ENCODE measurements at places on chromosomes 6 and 20. TPM values are rescaled to one million over a fixed set of nuclear protein-coding genes. Genes with fewer than 3 reads are reported as not detected.

DNA sequence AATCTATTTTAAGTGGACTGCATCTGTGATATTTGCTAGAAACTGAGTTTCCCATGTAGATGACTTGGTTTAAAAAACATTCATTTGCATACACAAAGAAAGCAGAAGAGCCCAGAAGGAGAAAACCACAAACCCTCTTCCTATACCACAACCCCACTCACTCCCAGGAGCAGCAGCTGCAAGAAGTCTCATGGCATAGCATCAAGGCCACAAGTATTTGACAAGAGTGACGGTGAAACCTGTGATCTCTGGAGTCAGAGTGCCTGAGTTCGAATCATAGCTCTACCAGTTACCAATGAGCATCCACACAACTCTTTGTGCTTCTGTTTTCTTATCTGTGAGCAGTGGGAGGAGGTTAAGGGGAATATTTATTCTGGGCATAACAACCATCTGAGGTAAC, 44.7 kb upstream of the SIRPG start:
- no peaks in the 10 kb centered on the region for H3K36me3 ChIP-seq
- no peak overlapping the region for H3K27ac ChIP-seq
- H3K27me3 ChIP-seq = no peaks in the 10 kb centered on the region
- no peaks in the 10 kb centered on the region for H3K4me1 ChIP-seq

GRCh38 chr6:134235937-134236751, 81.8 kb downstream of the SGK1 start:
- no peaks in the 10 kb centered on the region for H3K4me1 ChIP-seq
- H3K36me3 ChIP-seq = no peaks in the 10 kb centered on the region
- no peak for DNase-seq
- H3K27ac ChIP-seq = no peak overlapping the region

GRCh38 chr20:1802385-1803060, 92.7 kb upstream of the SIRPA start:
- H3K27me3 ChIP-seq = peaks cover 4% of the 10 kb centered on the region
- no peaks in the 10 kb centered on the region for H3K36me3 ChIP-seq
- peak overlapping the region; percentile 44 for H3K4me3 ChIP-seq
- peak overlapping the region; percentile 58 for H3K27ac ChIP-seq

GRCh38 chr6:53483423-53484353, 61.2 kb downstream of the GCLC start:
- no peaks in the 10 kb centered on the region for H3K27me3 ChIP-seq
- peak overlapping the region; percentile 34 for H3K27ac ChIP-seq
- H3K4me1 ChIP-seq = peaks cover 3% of the 10 kb centered on the region
- DNase-seq = no peak

GRCh38 chr6:133591275-133591674, 297.6 kb upstream of the TCF21 start:
- no peaks in the 10 kb centered on the region for H3K4me1 ChIP-seq
- no peaks in the 10 kb centered on the region for H3K36me3 ChIP-seq
- no peaks in the 10 kb centered on the region for H3K27me3 ChIP-seq
- no peak overlapping the region for H3K4me3 ChIP-seq
- no peak for DNase-seq

- no peaks in the 10 kb centered on the region for H3K4me1 ChIP-seq
- no peak overlapping the region for H3K27ac ChIP-seq
- no peaks in the 10 kb centered on the region for H3K27me3 ChIP-seq
- H3K36me3 ChIP-seq = no peaks in the 10 kb centered on the region
- peak; percentile 19 for DNase-seq
- H3K4me3 ChIP-seq = no peak overlapping the region
These were observed 22.2 kb downstream of the HIVEP1 start for GRCh38 chr6:12034349-12034748.

DNA sequence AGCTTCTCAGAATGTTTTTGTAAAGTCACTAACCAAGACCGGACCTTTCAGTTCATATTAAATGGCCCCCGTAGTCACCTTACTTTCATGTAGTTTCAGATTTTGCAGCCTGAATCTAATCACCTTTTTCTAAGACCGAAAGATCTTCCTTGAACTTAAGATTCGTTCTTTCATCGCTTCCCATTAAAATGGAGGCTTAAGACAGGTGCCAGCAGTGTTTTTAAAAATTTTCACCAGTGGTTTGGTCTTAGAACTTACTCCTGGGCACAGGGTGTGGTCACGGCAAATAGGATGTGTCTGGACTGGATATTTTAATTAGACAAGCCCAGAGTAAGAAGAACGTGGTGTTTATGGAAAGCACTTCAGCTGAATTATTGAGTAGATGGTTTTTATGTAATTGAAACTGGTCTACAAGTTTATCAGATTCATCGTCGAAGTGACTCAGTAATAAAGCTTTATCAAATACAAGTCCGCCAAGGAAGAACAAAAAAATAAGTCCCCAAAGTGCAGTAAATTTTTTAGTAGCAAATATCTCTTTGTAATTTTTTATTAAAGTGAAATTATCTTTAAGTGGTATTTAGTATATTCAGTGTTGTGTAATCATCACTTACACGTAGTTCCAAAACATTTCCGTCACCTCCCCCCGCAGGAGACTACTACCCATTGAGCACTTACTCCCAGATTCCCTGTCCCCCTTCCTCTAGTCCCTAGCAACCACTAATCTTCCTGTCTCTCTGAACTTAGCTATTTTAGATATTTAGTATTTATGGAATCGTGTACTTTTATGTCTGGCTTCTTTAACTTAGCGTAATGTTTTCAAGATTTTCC, 868 bp downstream of the SRSF3 start:
- peaks cover 23% of the 10 kb centered on the region for H3K36me3 ChIP-seq
- no peaks in the 10 kb centered on the region for H3K27me3 ChIP-seq
- peak overlapping the region; percentile 98 for H3K27ac ChIP-seq
- H3K4me1 ChIP-seq = peaks cover 35% of the 10 kb centered on the region

- H3K4me1 ChIP-seq = peaks cover 15% of the 10 kb centered on the region
- peaks cover 15% of the 10 kb centered on the region for H3K27me3 ChIP-seq
- DNase-seq = peak; percentile 43
- no peaks in the 10 kb centered on the region for H3K36me3 ChIP-seq
- peak overlapping the region; percentile 81 for H3K27ac ChIP-seq
These were observed 650 bp downstream of the DCBLD1 start for GRCh38 chr6:117483004-117483644.

- no peaks in the 10 kb centered on the region for H3K27me3 ChIP-seq
- H3K4me3 ChIP-seq = no peak overlapping the region
- no peak for DNase-seq
- no peak overlapping the region for H3K27ac ChIP-seq
- no peaks in the 10 kb centered on the region for H3K36me3 ChIP-seq
These were observed 99.7 kb upstream of the SNX9 start for GRCh38 chr6:157723376-157723775.

DNA sequence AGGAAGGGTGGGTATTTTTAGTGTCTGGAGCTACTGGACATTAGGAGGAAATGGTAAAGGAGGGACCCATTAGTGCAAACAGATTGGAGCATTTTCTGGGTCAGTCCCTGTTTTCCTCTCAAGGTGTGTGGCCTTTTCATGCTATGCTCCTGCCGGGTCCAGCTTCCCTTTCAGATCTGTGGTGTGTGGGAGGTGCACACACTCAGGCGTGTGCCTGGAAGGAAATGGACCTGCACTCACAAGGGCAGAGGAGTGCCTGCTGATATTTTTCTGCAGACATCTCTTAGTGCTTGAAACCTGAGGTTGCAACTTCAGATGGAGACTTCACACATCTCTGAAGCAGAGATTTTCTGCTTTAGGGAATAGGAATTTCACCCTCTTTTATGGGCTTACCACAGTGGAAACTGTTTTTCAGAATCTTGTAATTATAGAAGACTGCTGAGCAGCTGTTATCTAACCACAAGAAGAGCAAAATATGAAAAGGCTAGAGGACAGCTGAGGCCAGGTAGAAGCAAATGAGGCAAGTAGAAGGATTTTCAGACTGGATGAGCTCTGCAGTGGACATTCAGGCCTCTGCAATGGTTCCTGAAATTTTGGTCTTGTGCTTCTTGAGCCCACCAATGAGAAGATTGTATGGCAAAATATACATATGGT, 764.3 kb downstream of the QKI start:
- H3K4me1 ChIP-seq = no peaks in the 10 kb centered on the region
- no peak for DNase-seq
- no peaks in the 10 kb centered on the region for H3K36me3 ChIP-seq
- H3K27ac ChIP-seq = no peak overlapping the region
- H3K4me3 ChIP-seq = no peak overlapping the region
- no peaks in the 10 kb centered on the region for H3K27me3 ChIP-seq

DNA sequence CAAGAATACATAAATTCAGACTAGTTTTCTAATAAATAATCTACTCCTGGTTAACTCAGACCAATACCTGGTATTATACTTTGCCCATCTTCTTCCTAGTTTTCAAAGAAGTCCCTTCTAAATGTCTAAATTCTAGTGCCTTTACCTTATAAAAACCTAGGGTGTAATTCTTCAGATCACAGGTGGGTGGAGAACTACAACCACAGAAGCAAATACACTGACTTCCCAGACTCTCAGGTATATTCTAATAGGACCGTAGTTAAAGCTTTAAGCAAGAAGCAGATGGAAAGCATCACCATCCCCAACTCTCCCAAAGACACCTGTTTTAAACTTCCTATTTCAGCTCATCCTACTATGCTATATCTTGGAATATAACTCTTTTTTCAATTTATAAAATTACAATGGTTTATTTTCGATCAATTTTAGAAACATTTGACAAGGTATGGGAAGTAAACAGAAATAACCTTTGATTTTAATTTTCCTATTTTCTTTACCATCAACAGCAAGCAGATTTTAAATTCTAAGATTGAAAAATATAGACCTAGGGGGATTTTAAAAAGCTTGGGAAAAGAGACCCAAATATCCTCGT, 15.8 kb downstream of the MAN1A1 start:
- no peak overlapping the region for H3K4me3 ChIP-seq
- DNase-seq = peak; percentile 87
- H3K27me3 ChIP-seq = no peaks in the 10 kb centered on the region
- H3K36me3 ChIP-seq = no peaks in the 10 kb centered on the region

DNA sequence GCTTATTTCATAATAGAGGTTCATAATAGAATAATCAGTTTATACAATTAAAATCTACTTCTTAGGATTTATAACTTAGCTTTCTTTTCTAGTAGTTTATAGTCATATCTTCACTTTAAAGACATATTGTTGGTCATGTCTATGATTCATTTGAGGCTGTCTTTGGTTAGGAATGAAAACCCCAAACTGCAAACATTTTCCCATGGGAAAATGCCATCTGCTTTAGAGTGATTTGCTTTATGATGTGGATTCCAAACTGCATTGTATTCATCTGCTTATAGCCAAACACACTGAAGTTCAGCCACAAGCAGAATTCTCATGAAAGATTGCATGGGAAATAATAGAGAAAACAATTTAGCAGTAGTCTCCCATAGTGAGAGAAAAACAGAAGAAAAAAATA, 128.0 kb downstream of the RFPL4B start:
- no peaks in the 10 kb centered on the region for H3K4me1 ChIP-seq
- no peaks in the 10 kb centered on the region for H3K27me3 ChIP-seq
- H3K36me3 ChIP-seq = no peaks in the 10 kb centered on the region
- peak; percentile 29 for DNase-seq
- no peak overlapping the region for H3K4me3 ChIP-seq
- no peak overlapping the region for H3K27ac ChIP-seq

- H3K4me3 ChIP-seq = no peak overlapping the region
- no peaks in the 10 kb centered on the region for H3K27me3 ChIP-seq
- DNase-seq = no peak
These were observed 24.6 kb upstream of the RNF217 start for GRCh38 chr6:124937645-124938044.

FAM210B gene
- total RNA-seq = 61.5 TPM

PLAGL2 gene
- 2.5 TPM for total RNA-seq

SGK2 gene
- 20.7 TPM for total RNA-seq

TFAP2D gene
- not detected for total RNA-seq

SYCP2L gene
- 2.8 TPM for total RNA-seq
